ENCODE measurements at places on chromosomes 2 and 18. TPM values are rescaled to one million over a fixed set of nuclear protein-coding genes. Genes with fewer than 3 reads are reported as not detected.

Gene SPDYA
- 2.7 TPM for total RNA-seq

Gene ANTXR1
- total RNA-seq = 20.6 TPM

Gene RGPD5
- total RNA-seq = 72.5 TPM

Gene LYPD1
- total RNA-seq = 58.1 TPM

Gene SCG2
- not detected for total RNA-seq

Gene WDR75
- total RNA-seq = 91.7 TPM

Gene UGT1A10
- not detected for total RNA-seq

Gene ALLC
- not detected for total RNA-seq

Gene CNGA3
- under 0.01 TPM for total RNA-seq

Gene SERPINB11
- total RNA-seq = not detected

Gene CD226
- total RNA-seq = 0.53 TPM

Gene UGGT1
- total RNA-seq = 120 TPM

Gene ANKRD30B
- total RNA-seq = not detected

Gene KCNK3
- not detected for total RNA-seq

Gene GCG
- total RNA-seq = not detected

Gene RIT2
- total RNA-seq = not detected

Gene HOXD1
- total RNA-seq = not detected

Gene ALKAL2
- not detected for total RNA-seq

Gene UGT1A6
- total RNA-seq = not detected

Gene SPAST
- total RNA-seq = 50.8 TPM

Gene TEKT4
- total RNA-seq = not detected

Gene MAP3K19
- not detected for total RNA-seq

Gene GPR55
- not detected for total RNA-seq

Gene C1GALT1C1L
- total RNA-seq = not detected

Gene CHRNG
- total RNA-seq = not detected

Gene BOLL
- total RNA-seq = not detected

Gene ERBB4
- total RNA-seq = 0.13 TPM

Gene MAP2
- total RNA-seq = 24.5 TPM

Gene FAM237A
- not detected for total RNA-seq

Measured in thoracic aorta endothelial cell (primary cell).